Stimulated activated CD4-positive, alpha-beta T cell treated with anti-CD3 and anti-CD28 coated beads, Interleukin-4, amount 100 ng/mL, for 48 hours (primary cell): ENCODE measurements at places on chromosomes 12 and 14.

GRCh38 chr12:129071362-129071761, 218.1 kb downstream of the GLT1D1 start:
- no peak for DNase-seq

GRCh38 chr12:112907415-112908157, 824 bp downstream of the OAS1 start:
- no peak for DNase-seq

DNA sequence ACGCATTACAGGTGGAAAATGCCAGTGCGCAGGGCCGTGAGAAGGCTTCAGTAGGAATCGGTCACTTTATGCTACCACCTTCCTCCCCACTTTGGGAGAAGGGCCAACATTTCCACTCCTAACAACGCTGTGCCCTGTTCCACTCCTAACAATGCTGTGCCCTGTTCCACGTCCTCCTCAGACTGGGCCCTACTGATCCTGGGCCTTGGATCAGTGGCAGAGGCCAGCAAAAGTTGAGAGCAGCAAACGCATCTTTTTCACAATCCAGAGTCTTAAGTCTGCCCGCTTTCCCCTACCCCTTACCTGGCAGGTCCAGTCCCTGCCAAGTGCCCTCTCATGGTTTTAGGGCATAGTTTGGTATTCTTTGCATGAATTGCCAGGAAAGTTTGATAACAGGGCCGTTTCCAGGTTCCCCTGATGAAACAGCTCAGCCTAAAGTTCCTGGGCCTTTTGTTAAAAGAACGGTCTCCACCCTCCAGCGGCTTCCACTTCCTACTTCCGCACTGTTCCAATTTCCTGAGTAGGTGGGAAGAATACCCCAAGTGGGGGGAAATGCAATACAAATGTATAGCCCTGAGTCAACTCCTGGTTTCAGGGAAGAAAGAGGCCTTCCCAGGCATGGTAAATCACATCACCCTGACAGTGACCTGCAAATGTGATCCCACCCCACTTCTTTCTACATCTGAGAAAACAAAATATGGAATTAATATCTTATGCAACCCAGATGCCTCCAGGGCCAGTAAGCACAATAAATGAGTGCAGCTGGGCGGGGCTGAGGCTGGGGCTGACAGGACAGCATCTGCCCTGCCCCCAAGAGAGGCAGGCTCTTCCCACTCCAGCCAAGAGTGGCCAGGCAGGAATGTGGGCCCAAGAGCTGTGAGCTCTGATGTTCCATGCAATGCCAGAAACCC, 15.0 kb downstream of the KCTD10 start:
- no peak for DNase-seq

DNA sequence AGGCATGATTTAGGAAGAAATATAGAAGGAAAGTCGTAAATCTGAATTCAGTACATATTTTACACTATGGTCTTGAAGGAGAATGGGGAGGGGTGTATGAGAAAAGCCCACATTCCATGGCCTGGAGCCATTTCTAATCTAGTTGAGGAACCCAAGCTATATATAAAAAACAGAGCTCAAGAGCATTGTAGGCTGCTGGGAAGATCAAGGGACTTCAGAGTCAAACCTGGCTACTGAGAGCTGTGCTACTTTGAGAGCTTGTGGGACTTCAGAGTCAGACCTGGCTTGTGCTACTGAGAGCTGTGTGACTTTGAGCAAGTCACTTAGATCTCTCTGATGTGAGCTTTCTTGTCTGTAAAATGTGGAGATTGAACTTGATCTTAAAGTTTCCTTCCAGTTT, 58.7 kb downstream of the TBK1 start:
- no peak for DNase-seq

GRCh38 chr12:127881371-127882140, 385.4 kb upstream of the TMEM132C start:
- no peak for DNase-seq

DNA sequence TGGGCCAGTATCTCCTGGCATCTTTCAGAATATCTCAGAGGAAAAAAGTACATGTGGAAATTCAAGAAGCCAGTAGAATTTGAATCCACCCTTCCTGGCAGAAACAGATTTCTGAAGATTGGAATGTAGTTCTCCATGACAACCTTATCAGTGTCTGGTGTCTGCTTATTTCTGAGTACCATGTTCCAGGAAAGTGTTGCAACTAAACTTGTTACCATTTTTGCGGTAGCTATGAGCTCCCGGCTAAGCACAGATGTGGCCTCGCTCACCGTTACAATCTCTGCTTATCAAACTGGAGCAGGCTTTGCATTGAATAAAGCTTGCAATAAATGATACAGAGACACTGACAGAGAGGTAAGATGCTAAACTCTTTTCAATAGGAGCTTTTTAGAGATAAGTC, 13.0 kb upstream of the ITPR2 start:
- DNase-seq = no peak

DNA sequence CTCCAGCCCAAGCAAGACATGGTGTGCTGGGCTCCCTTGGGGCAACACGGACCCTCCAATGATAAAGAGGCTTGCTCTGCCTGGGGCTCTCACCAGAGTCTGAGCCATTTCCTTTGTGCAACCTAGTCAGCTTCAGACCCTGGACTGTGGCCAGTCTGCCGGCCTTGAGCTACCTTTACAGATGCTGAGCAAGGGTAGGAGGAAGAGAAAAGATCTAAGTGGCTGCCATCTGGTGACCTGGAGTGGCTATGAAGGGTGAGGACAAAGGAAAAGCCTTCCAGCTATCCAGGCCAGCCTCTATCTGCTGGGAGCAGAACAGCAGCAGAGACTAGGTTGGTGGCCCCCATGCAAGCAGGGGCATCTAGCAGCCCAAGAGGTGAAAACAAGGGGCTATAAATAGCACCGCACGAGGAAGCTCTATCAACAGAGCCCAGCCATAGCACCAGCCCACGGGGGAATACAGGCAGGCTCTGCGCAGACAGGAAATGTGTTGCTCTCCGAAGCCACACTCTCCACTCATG, 230.1 kb downstream of the FOXN3 start:
- no peak for DNase-seq

- DNase-seq = no peak
These were observed 282.4 kb downstream of the ZFP36L1 start for GRCh38 chr14:68510201-68511128.

- no peak for DNase-seq
These were observed 26.5 kb upstream of the CORO1C start for GRCh38 chr12:108757856-108758255.

- no peak for DNase-seq
These were observed 1109.7 kb upstream of the FLRT2 start for GRCh38 chr14:84420221-84420620.

- no peak for DNase-seq
These were observed 42.8 kb downstream of the ZC3H14 start for GRCh38 chr14:88605594-88605993.

GRCh38 chr12:58489394-58489793, 430.9 kb downstream of the LRIG3 start:
- no peak for DNase-seq

- DNase-seq = peak; percentile 50
These were observed 137.5 kb upstream of the CPM start for GRCh38 chr12:69070319-69071090.

- DNase-seq = no peak
These were observed 268.2 kb downstream of the PCNX1 start for GRCh38 chr14:71175491-71175890.

- no peak for DNase-seq
These were observed 4.5 kb upstream of the AKAP6 start for GRCh38 chr14:32324601-32325000.

DNA sequence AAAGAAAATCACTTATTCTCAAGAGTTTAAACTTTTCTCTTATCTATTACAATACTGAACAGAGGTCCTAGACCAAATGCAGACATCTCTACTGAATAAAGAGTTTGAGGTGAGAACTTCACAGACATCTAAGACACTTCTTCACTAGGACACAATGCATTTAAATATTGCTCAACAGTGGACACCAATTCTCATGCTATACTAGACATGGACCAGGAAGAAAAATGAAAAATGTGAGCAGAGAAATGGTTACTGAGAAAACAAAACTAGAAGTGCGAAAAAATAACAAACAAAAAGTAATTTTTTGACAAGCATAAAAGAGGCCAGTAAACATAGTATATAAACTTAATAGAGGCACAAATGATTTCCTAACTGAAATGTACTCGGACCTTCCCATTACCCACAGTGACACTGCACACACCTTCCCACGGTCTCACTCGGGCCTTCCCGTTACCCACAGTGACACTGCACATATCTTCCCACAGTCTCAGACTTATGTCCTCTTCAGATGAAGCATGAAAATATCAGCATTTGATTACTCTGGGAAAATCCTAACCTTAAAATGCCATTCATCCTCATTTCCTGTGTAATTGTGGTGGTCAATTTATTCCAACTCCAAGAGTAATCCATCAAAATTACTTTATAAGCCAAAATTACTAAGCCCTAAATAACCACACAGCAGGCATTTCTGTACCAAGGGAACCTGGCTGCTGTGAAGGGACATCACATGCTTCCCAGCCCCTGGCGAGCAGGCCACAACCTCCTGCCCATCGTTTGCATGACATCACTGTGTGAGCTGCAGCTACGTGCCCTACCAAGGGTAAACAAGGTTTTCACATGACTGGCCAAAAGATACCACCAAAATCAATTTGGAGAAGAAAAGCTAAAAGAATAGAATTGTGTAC, 6.4 kb downstream of the SLC15A4 start:
- DNase-seq = no peak

- no peak for DNase-seq
These were observed 112.0 kb downstream of the EPS8 start for GRCh38 chr12:15677228-15677627.
